ENCODE measurements at places on chromosomes 3 and 15.

GRCh38 chr3:127568586-127568985, 21.9 kb downstream of the TPRA1 start:
- no peak for DNase-seq

DNA sequence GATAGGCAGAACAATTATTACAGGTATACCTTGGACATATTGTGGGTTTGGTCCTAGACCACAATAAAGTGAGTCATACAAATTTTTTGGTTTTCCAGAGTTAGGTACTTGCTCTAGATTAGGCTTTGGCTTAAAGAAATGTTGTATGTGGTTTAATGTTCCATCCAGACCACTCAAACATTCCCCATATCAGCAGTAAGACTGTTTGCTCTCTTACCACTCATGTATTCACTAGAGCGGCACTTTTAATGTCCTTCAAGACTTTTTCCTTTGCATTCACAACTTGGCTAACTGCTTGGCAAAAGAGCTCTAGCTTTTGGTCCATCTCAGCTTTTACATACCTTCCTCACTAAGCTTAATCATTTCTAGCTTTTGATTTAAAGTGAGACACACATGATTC, 250.5 kb upstream of the SETMAR start:
- no peak for DNase-seq

DNA sequence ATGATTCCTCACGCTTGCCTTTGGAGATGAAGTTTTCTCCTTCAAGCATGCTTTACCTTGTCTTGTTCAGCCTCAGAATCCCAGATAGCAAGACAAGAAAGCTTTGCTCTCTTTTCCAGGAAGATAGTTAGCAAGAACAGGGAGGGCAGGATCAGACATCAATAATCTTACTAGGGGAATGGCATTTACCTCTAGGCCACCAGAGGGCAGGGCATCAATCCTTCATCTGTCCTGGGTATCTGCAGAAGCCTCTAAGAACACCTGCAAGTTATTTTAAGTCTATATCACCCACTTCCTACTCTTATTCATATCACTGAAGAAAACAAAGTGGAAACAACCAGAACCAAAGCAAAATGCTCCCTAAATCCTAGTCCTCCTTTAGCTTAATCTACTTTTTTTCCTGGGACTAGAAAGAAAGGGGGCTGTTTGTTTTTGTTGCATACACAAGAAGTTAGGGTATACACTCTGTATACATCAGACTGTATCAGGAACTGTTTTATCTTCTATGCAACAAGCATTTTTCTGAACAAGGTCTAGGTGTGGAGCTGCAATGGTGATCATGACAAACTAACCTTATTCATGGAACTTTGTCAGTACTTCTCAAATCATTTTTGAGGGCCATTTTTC, 862.5 kb downstream of the CADM2 start:
- no peak for DNase-seq

DNA sequence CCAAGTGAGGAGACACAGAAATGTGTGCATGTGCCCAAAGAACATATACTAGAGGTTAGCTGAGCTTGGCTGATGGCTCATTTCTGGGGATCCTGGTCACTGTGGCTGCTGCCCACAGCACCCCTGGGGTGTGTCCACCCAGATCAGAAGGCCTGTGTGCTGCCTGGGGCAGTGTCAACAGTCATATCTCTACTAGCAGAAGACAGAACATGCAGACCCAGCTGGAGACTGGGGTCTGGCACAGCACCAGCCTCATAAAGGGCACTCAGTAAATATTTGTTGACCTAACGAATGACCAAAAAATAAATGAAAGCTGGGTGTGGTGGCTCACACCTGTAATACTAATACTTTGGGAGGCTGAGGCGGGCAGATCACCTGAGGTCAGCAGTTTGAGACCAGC, 16.4 kb downstream of the CHRNA3 start:
- no peak for DNase-seq

DNA sequence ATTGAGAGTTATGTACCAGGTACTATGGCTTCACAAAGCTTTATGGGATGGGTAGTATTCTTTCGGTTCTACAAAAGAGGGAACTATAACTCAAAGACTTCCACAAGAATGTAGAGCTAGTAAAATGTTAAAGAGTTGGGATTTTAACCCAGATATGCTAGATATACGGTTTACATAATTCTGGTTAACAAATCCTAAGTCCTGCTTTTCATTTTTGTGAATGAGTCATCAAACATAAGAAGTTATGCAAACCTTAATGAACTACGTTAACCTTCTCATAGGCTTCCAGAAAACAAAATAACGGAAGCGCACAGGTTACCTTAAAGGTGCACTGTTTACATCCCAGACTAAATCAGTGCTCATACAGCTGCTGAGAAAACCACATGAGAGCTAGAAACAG, 1049.3 kb downstream of the MCTP2 start:
- DNase-seq = no peak

DNA sequence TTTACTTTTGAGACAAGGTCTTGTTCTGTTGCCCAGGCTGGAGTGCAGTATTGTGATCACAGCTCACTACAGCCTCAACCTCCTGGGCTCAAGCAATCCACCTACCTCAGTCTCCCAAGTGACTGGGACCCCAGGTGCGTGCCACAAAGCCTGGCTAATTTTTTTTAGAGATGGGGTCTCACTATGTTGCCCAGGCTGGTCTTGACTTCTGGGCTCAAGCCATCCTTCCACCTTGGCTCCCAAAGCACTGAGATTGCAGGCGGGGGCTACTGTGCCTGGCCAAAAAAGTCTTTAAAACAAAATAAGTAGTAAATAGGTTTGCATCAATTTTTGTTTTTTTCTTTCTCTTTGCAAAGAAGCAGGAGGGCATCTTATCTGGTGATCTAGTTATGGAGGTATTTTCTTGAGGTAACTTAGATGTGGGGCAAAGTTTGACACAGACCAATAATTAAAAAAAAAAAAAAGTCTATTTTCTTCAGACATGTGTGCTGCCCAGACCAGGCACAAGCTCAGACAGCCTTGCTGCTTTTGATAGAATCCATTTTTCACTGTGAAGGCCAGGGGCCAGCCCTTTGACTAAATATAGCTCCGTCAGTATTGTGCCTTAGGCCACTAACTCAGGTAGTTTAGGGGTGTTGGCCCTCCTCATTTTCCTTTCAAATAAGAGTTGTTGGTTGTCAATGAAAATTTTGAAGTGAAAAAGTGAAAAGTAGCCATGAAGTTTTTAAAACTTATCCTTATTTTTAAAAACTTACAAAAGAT, 2.5 kb downstream of the ARL6IP5 start:
- no peak for DNase-seq

DNA sequence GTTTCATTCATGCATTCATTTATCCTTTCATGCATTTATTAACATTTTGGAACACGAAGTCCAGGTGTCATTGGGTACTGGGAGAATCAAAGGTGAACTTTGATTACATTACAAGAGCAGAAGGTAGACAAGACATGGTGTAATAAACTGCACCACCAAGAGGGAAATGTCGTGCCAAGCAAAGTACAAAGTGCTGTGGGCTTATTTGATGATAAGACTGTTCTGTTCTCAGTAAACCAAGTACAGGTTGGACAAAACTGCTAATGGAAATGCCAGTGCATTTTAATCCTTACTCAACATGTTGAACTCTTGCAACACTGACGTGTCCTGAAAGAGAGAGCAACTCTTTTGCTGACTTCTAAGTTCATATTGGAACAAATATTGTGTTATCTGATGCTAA, 69.4 kb downstream of the MME start:
- DNase-seq = no peak

DNA sequence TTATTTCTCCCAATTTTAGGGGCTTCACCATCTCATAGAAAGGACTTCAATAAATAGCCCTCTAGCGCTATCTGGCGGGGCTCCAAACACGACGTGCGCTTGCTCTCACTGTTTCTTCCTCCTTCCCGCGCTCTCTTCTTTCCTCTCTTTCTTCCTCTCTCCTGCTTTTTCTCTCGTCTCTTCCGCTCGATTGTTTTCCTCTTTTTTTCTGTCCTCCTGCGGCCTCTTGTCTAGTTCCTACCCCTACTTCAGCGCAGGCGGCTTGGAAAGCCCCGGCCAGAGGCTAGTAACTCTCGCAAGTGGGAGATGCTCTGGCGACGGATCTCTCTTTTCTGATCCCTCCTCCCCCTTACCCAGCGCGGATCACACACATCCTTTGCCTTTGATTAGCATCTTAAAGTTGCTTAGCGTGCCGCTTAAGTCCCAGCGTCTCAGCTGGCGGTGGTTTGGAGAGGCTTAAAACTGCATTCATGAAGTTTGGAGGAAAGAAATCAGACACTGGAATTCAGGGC, 6.2 kb upstream of the MEIS2 start:
- no peak for DNase-seq

DNA sequence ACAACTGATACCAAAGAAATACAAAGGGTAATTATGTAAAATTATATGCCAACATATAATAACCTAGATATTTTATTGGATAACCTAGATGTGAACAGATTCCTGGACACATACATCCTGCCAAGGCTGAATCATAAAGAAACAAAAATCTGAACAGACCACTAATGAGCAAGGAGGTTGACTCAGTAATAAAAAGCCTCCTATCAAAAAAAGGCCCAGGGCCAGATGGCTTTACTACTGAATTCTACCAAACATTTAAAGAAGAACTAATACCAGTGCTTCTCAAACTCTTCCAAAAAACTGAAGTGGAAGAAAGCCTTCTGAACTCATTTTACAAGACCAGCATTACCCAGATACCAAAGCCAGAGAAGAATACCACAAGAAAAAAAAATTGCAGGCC, 32.4 kb downstream of the THBS1 start:
- no peak for DNase-seq

- no peak for DNase-seq
Measured at GRCh38 chr3:130662501-130662996, 84.1 kb downstream of the PIK3R4 start.

- DNase-seq = no peak
Measured at GRCh38 chr3:112682361-112682760, 41.4 kb upstream of the CCDC80 start.

- no peak for DNase-seq
Measured at GRCh38 chr3:49311283-49311682, 28.6 kb downstream of the USP4 start.

DNA sequence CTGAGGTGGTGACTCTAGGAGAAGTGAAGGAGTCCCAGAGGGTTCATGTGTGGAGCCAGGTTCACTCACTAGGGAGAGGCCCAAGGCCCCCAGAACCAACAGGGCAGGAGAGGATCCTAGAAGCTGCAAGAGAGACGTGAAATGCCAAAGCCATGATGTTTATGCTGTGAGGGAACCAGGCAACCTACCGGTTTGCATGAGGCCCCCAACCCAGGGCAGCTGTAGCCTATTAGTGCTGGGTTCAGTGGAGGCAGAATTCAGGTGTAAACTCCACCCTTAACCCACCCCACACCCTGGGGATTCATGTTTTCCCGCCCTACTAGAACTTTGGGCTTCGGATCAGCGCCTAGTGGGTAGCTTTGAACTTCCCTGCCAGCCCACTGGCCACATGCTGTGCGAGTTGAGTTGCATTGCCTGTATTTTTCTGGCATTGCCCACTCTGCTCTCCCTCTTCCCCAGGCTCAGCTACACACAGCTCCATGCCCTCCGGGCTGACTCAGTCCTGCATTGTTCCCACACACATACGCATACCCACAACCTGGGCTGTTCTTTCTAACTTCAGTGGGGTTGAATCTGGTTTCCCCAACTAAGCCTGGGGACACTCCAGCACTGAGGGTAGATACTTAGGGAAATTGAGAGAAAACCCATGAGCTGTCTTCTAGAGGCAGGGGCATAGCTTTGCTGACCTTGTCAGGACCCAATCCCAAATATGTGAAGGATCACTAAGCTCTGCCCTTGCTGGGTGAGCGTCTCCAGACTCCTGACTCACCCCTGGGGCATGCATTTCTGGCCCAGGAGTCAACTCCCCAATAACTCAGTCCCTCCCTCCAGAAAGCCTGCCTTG, 2.0 kb upstream of the ZBTB47 start:
- no peak for DNase-seq

- no peak for DNase-seq
Measured at GRCh38 chr3:186411994-186412393, 50.0 kb upstream of the DGKG start.

DNA sequence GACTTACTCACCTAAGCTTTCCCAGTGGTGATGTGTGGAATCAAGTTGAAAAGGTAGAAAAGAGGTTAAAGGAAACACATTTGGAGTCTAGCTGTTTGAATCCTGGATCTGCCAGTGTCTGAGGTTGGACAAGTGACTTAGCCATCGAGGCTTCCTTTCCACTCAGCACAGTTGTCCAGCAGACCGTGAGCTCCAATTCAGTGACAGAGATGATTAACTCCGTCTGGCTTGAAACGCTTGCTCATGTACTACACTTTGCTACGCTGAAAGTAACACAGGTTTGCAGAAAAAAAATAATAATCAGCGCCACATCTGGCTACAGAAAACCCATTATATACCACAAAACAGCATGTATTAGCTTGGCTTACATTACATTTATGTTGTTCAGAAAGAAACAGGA, 364.9 kb upstream of the MCTP2 start:
- DNase-seq = no peak

DNA sequence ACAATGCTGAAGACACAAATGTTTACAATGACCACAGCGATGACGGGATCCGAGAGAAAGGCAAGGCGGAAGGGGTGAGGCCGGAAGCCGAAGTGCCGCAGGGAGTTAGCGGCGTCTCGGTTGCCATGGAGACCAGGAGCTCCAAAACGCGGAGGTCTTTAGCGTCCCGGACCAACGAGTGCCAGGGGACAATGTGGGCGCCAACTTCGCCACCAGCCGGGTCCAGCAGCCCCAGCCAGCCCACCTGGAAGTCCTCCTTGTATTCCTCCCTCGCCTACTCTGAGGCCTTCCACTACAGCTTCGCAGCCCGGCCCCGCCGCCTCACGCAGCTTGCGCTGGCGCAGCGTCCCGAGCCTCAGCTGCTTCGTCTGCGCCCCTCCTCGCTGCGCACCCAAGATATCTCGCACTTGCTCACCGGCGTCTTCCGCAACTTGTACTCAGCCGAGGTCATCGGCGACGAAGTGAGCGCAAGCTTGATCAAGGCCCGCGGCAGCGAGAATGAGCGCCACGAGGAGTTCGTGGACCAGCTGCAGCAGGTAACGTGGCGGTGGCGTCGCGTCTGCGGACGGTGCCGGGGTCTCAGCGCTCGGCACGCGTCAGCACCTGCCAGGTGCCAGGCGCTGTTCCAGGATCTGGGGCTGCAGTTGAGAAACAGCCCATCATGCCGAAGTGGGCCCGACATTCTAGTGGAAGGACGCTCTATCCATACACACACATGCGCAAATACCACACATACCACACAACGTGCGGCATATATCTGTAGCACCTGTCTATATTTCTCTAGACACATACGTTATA, at the start of gene DLEC1:
Gene DLEC1 (plus strand): TSS at position 108 of the 798 bp plus-strand sequence. CDS start 18 bp downstream, at position 126.
- DNase-seq = no peak

- DNase-seq = no peak
Measured at GRCh38 chr15:96362011-96362754, 31.7 kb downstream of the NR2F2 start.

DNA sequence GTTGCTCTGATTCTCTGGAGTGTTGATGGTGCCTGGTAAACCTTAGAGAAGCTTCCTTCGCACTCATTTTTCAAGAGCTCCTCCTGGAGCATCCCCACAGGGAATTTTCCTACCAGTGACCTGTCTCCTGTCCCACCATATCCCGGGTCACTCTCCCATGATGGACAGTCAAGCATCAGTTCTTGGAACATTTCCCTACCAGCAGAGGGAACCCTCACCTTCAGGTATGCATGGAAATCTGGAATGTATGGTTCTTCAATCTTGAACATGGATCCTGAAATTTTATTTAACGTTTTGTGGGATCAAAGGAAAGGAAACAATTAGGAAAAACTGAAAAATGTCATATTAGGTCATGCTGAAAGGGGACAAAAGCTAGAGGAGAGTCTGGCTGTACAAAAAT, 153.8 kb downstream of the SPATA16 start:
- DNase-seq = no peak
